ENCODE measurements at places on chromosomes 4 and X. TPM values are rescaled to one million over a fixed set of nuclear protein-coding genes. Genes with fewer than 3 reads are reported as not detected.

OTUD6A gene
- not detected for polyA plus RNA-seq

REPS2 gene
- 3.6 TPM for polyA plus RNA-seq

TRAPPC11 gene
- 30.7 TPM for polyA plus RNA-seq

PABPC4L gene
- polyA plus RNA-seq, result not detected

PNMA6F gene
- not detected for polyA plus RNA-seq

HHIP gene
- polyA plus RNA-seq, result not detected

ASB12 gene
- not detected for polyA plus RNA-seq

NUDT10 gene
- polyA plus RNA-seq, result not detected

GPR78 gene
- not detected for polyA plus RNA-seq

TSPAN6 gene
- not detected for polyA plus RNA-seq

CXorf65 gene
- polyA plus RNA-seq, result 3.8 TPM

TLR10 gene
- polyA plus RNA-seq, result 1.2 TPM

GPC4 gene
- 0.27 TPM for polyA plus RNA-seq

MFAP3L gene
- 0.18 TPM for polyA plus RNA-seq

GASK1B gene
- 106 TPM for polyA plus RNA-seq

PDZD4 gene
- not detected for polyA plus RNA-seq

UGT2B10 gene
- polyA plus RNA-seq, result not detected

SLC25A6 gene
- 769 TPM for polyA plus RNA-seq

DDX53 gene
- polyA plus RNA-seq, result not detected

SLC25A4 gene
- polyA plus RNA-seq, result not detected

CDKL5 gene
- 3.6 TPM for polyA plus RNA-seq

TCP11X2 gene
- not detected for polyA plus RNA-seq

TIGD2 gene
- 0.60 TPM for polyA plus RNA-seq

GPRIN3 gene
- 1.1 TPM for polyA plus RNA-seq

DLG3 gene
- not detected for polyA plus RNA-seq

SMR3B gene
- not detected for polyA plus RNA-seq

SERPINA7 gene
- not detected for polyA plus RNA-seq

SMAD1 gene
- 8.7 TPM for polyA plus RNA-seq

GPR119 gene
- not detected for polyA plus RNA-seq

DCX gene
- polyA plus RNA-seq, result not detected

PABPC1L2B gene
- not detected for polyA plus RNA-seq

SGCB gene
- 0.95 TPM for polyA plus RNA-seq

SSX2B gene
- not detected for polyA plus RNA-seq

SCFD2 gene
- polyA plus RNA-seq, result 5.4 TPM

PYURF gene
- polyA plus RNA-seq, result 18.8 TPM

AASDH gene
- polyA plus RNA-seq, result 6.2 TPM

MSMO1 gene
- polyA plus RNA-seq, result 6.0 TPM

CFP gene
- 833 TPM for polyA plus RNA-seq

MAGEA2B gene
- polyA plus RNA-seq, result not detected

CCNA2 gene
- not detected for polyA plus RNA-seq

CXCL10 gene
- 16.5 TPM for polyA plus RNA-seq

PDCL2 gene
- not detected for polyA plus RNA-seq

GPRASP3 gene
- 0.03 TPM for polyA plus RNA-seq

NPNT gene
- polyA plus RNA-seq, result not detected

COL25A1 gene
- polyA plus RNA-seq, result not detected

CNGA1 gene
- not detected for polyA plus RNA-seq

FAM114A1 gene
- polyA plus RNA-seq, result 3.2 TPM

HS6ST2 gene
- polyA plus RNA-seq, result not detected

IL2 gene
- polyA plus RNA-seq, result not detected

MAGEA8 gene
- polyA plus RNA-seq, result not detected

POLA1 gene
- polyA plus RNA-seq, result 1.4 TPM

RENBP gene
- 139 TPM for polyA plus RNA-seq

MND1 gene
- polyA plus RNA-seq, result not detected

FABP2 gene
- polyA plus RNA-seq, result not detected

CT45A1 gene
- polyA plus RNA-seq, result not detected

ARHGEF38 gene
- polyA plus RNA-seq, result not detected

PNMA5 gene
- not detected for polyA plus RNA-seq
